ENCODE measurements at places on chromosomes 6 and 20.

DNA sequence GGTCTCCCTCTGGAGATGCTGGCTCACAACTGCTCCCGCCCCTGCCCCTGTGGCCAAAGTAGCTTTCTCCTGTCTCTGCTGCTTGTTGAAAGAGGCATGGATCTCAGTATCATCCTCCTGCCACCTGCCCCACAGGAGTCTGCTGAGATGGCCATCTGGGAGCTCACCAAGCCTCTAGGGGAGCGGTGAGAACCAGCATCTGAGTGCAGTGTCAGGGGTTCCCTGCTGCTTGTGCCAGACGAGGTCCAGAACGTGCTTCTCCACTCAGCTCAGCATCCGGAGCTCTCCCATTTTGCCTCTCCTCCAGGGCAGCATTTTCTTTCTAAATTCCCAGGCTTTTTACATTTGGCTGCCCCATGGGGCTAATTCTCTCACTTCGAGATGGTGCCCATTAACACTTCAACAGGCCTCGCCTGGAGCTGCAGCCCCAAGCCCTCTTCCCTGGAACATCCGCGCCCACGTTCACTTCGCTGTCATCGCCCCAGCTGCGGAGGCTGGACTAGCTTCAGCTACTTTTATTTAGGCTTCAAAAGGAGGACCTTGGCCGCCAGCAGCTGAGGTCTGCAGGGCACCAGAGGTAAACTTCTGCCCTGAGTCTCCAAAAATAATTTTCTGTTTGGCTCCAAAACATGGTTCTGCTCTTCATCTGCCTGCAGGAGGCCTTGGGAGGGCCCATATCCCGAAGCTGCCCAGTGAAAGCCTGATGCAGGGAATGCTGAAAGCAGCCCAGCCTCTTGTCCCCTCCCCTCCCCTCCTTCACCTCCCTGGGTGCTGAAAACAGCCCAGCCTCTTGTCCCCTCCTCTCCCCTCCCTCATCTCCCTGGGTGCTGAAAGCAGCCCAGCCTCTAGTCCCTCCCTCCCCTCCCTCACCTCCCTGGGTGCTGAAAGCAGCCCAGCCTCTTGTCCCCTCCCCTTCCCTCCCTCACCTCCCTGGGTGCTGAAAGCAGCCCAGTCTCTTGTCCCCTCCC is 25.2 kb upstream of the MLN start:
- no peak for DNase-seq

GRCh38 chr6:110331816-110332215 is 26.3 kb downstream of the METTL24 start:
- no peak for DNase-seq

DNA sequence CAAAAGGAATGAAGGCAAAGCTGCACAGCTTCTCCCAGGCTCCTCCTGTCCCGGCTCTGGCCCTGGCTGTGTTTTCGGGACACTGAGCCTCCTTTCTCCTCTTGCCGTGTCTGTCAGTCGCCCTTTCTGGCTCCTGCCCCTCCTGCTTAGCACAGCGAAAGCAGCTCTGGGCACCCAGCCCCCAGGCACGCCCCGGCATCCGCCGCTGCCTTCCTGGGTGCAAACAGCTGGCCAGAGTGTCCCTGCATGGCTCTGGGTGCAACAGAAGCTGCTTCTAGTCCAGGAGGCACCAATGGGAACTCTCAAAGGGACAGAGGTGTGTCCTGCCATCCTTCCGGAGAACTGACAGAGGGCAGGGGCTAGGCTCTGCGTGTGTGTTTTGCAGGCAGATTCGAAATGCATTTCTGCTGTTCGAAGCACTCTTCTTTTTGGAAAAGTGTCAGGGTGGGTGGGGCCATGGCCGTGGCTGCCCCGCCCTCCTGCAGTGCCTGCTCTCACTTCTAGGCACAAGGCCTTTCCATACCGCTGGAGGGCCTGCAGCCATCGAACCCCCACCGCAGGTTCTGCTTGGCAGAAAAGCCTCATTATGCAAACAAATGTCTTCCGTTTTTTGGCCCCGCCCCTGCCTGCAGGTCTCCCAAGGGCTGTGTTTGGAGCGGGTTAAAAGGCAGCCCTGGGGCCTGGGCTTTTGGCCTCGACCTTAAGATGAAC is 15.5 kb downstream of the COL9A3 start:
- DNase-seq = peak; percentile 83

DNA sequence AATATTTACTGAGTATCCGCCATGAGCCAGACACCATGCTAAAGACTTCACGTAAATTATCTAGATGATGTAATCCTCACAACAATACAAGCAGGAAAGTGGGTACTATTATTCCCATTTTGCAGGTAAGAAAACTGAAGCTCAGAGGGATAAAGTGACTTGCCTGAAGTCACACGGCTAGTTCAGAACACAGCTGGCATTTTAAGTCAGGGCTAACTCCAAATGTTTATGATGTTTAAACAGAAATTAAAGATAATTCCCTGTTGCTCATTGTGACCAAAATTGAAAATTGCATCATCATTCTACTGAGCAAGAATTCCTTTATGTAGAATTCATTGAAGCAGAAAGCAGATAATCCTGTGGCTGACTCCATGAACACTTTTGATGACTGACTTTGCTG is 71.3 kb upstream of the STXBP5 start:
- no peak for DNase-seq

DNA sequence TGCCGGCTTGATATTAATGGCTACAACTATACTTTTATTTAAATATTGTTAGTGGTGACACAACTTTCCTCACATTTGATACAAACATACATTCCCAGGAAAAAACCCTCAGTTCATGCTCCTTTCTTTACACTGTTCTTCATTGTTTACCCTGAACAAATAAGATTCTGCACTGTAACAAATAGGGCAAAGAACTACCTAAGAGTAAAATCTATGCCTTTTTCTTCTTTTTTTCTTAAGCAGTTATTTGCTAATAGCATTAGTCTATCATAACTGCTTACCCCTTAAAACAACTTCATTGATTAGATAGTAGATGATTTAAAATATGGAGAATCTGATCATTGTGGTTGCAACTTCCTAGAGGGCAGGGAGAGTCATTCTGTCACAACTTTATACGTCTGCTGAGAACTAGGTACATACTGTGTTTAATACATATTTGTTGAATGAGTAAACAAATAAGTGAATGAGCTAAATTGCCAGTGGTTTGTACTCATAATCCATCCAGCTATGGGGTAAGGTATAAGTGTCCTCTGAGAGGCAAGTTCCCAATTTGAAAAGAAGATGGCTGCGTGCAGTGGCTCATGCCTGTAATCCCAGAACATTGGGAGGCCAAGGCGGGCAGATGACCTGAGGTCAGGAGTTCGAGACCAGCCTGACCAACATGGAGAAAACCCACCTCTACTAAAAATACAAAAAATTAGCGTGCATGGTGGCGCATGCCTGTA is 161.0 kb downstream of the CDK19 start:
- DNase-seq = no peak

DNA sequence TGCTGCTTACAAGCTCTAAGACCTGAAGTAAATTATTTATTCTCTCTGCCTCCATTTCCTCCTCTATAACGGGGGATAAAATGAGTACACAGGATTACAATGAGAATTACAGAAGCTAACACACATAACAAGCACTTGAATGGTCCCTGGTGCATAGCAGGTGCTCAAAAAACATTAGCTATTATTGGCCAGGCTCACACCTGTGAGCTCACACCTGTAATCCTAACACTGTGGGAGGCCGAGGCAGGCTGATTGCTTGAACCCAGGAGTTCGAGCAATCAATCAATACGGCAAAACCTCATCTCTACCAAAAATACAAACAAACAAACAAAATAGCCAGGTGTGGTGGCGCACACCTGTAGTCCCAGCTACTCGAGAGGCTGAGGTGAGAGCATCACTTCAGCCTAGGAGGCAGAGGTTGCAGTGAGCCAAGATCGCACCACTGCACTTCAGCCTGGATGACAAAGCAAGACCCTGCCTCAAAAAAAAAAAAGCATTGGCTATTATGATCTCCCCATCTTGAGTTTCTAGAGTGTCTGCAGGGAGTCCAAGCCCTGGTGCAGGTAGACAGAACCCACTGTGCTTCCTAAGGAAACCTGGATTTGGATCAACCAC is 68.1 kb downstream of the PREX1 start:
- no peak for DNase-seq

GRCh38 chr20:4512891-4513550 is 208.7 kb upstream of the PRND start:
- no peak for DNase-seq

DNA sequence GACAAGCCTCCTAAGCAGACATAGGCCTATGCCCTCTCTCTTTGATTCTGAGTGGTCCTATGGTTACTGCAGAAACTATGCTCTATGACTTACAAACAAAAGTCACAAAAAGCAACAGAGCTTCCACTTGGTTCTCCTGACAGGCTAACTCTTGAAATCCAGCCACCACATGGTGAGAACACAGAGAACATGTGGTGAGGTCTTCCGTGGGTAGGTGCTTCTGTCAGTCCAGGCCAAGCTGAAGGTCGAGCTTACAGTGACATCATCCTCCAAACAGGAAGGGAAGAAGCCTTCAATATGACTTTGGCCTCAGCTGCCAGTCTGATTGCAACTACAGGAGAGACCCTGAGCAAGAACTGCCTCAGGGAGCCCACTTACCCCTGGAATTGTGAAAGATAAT is 265.5 kb downstream of the TBX18 start:
- no peak for DNase-seq

- no peak for DNase-seq
Observed at GRCh38 chr6:26389349-26389894, 6.5 kb downstream of the BTN2A2 start.

DNA sequence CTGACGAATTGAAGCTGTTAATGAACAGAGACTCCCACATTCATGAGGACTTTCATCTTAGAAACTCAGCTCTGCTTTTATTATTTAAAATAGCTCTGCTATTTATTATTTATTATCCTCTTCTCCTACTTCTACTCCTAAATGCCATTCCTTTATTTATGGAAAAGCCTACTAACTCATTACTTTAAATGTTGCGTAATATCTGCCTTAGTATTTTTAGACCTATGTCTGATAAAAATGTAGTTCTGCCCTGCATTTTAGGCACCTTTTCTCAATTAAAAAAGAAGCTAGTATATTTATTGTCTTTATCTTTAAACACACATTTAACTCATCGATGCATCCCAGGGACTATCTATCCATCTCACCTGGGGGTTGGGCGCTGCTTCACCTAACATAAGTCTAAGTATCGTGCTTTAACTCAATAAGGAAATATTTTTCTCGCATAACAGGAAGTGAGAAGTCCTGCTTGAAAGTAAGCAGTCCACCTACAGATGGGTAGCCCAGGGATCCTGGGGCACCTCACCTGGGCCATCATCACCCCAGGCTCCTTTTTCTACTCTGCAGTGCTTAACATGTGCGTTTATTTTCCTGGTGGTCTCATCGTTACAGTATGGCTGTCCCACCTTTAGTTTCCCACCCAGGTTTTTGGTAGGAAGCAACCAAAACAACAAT is 31.3 kb upstream of the FAM184A start:
- no peak for DNase-seq

DNA sequence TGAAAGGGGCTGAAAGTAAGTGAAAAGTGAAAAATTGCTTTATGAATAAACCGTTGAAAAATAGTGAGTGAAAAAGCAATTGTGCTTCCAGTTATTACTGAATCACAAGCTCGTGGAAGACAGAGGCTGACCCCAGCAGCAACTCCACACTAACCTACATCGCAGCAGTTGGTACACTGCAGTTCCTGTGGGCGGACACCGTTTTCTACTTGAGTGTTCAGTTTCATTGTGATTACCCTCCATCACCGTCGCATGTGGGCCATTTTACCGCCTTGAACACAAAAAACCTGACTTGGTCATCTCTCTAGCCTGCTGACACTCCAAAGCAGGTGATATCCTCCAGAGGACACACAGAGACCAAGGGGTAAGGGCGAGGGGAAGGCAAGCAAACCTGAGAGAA is 28.4 kb downstream of the PRDM1 start:
- DNase-seq = no peak

GRCh38 chr6:17490724-17491123 is 97.3 kb downstream of the CAP2 start:
- DNase-seq = no peak

- DNase-seq = no peak
Observed at GRCh38 chr6:100415768-100416167, 49.0 kb downstream of the SIM1 start.

DNA sequence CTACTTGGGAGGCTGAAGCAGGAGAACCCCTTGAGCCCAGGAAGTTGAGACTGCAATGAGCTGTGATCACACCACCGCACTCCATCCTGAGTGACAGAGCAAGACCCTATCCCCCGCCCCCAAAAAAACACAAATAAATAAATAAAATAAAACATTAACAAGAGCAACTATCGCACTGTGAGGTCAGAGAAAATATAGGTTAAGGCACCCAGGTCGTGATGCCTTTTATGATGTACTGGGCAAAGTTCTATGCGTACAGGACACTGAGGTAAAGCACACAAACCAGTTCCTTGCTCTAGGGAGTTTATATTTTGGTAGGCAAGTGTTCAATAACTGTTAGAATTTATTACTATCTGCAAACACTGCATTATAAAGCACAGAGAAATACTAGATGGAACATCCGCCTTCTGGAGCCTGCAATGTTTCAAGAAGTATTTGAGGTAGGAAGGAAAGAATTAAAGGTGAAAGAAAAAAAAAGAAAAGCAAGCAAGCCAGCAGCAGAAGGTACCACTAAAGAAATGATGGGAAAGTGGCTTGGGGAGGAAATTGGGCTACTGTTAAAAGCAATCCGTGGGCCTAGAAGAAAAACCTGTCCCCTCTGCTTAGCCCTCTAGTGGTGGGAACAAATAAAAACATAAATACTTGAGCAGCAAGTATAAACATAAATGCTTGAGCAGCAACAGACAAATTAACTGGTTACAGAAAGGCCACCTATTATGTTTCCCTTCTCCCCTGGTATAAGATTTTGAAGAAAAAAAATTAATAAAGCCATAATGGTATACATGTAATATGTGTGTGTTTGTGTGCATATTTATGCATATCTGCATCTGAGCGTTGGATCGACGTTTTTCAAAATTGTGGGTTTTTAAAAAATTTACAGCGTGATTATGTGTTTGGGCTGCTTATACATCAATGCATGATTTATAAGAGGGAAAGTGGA is 128.0 kb downstream of the PHACTR1 start:
- DNase-seq = peak; percentile 15

- DNase-seq = no peak
Observed at GRCh38 chr20:48292806-48293205, 507.5 kb upstream of the SULF2 start.

- no peak for DNase-seq
Observed at GRCh38 chr20:4729265-4729664, 7.6 kb downstream of the PRND start.

- DNase-seq = no peak
Observed at GRCh38 chr6:27894839-27895762, 17.1 kb downstream of the OR2B2 start.

- DNase-seq = no peak
Observed at GRCh38 chr20:23241416-23241815, 109.2 kb upstream of the NXT1 start.

- peak; percentile 25 for DNase-seq
Observed at GRCh38 chr20:47784599-47785310, 526 bp downstream of the SULF2 start.

DNA sequence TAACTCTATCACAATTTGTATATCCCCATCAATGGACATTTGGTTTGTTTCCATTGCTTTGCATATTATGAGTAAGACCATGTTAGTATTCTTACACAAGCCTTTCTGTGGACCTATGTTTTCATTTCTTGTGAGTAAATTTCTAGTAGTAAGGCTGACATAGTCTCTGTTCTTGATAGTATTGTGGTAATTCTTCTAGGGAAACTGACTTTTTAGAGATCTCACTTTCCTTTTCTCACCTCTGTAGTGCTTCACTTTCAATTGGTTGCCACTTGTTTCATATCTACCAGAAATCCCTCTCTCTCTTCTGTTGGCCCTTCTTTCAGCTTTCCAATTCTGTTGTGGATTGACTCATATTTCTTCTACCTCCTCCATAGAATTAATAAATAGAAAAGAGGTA is 8.5 kb downstream of the ISM1 start:
- DNase-seq = no peak
